ENCODE measurements at places on chromosomes 2 and 18. TPM values are rescaled to one million over a fixed set of nuclear protein-coding genes. Genes with fewer than 3 reads are reported as not detected.
A peak's percentile ranks its signal among the peaks of the same experiment; 100 is the strongest.

DNA sequence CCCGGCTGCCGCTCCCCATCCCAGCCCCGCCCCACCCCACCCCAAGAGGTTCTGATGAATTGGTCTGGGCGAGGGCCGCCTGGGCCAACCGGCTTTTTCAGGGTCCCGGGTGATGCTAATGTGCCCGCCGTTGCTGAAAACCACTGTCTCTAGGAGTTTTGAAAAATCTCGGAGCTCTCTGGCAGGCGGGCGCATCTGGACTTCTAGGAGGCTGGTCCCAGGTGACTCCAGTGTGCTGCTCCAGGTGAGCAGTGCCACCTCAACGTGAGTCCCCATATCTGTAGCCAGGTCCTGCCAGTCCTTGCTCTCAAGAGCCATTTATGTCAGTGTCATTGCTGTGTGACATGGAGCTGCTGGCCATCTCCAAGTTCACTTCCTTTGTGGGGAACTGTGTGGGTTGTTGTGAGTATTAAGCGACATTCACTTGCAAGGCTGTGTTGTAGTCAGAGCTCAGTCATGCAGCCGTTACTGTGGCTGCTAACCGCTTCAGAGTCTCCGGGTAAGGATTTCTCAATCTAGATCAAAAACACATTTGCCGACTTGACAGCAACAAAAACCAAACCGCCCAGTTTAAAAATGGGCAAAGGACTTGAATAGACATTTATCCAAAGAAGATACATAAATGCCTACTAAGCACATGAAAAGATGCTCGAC lies at the start of gene RFX8:
TSS of gene RFX8 (minus strand) at position 382 of the 654 bp plus-strand sequence. CDS start 8,264 bp downstream, outside the sequence.
- peak within 1 kb of the TSS; percentile 56 for H3K4me3 ChIP-seq
- no peaks in the 10 kb centered on the region for H3K36me3 ChIP-seq
- H3K27ac ChIP-seq = peak within 1 kb of the TSS; percentile 83
- no peaks in the 10 kb centered on the region for H3K27me3 ChIP-seq

GRCh38 chr2:158600155-158600802 lies 143.5 kb downstream of the PKP4 start:
- no peaks in the 10 kb centered on the region for H3K27me3 ChIP-seq
- no peak overlapping the region for H3K4me3 ChIP-seq
- peaks cover 2% of the 10 kb centered on the region for H3K36me3 ChIP-seq
- no peaks in the 10 kb centered on the region for H3K4me1 ChIP-seq

- no peaks in the 10 kb centered on the region for H3K4me1 ChIP-seq
- no peak for DNase-seq
- no peak overlapping the region for H3K4me3 ChIP-seq
Observed at GRCh38 chr18:63528863-63529492, 13.2 kb upstream of the SERPINB12 start.

- H3K4me3 ChIP-seq = no peak overlapping the region
- DNase-seq = peak; percentile 26
- no peaks in the 10 kb centered on the region for H3K36me3 ChIP-seq
- no peaks in the 10 kb centered on the region for H3K4me1 ChIP-seq
- no peaks in the 10 kb centered on the region for H3K27me3 ChIP-seq
Observed at GRCh38 chr18:61719671-61720070, 173.1 kb downstream of the RNF152 start.

DNA sequence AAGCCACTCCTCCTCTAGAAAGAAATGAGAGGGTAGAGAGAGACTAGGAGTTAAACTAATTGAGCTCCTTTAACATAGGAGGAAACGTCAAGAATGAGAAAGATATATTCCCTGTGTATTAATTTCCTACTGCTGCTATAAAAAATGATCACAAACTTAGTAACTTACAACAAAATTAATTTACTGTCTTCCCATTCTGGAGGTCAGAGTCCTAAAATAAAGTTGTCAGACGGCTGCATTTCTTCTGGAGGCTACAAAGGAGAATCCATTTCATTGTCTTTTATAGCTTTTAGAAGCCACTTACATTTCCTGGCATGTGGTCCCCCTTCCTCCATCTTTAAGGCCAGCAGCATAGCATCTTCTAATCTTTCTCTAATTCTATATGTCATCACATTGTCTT lies 26.9 kb downstream of the ICA1L start:
- H3K36me3 ChIP-seq = peaks cover 5% of the 10 kb centered on the region
- no peaks in the 10 kb centered on the region for H3K27me3 ChIP-seq

- no peak for DNase-seq
- H3K27ac ChIP-seq = no peak overlapping the region
- H3K4me1 ChIP-seq = no peaks in the 10 kb centered on the region
Observed at GRCh38 chr2:7566382-7566881, 649.2 kb downstream of the RNF144A start.

DNA sequence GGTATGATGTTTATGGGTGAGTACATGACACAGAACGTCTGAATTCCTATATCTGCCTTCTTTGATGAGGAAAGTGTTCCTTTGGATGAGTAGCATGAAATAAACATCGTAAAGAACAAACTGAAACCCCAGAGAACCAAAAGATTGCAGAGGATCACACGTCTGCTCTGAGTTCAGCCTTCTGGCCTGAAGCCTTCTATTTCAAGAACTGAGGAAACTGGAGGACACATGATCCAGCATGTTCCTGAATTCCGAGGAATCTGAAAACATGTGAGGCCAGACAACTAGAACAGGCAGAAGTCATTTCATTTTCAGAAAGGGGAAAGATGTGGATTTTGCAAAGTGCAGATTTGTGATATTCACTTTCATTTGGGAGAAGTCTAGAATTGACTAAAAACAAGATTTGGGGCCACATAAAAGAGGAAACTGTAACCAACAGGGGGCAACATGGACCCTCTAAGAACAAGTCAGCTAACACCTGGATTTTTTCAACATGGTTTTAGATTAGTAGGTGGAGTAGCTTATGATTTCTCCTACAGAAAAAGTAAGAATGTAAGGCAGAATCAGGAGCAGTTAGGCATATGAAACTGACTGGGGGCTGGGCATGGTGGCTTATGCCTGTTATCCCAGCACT lies 8.3 kb downstream of the SULT6B1 start:
- H3K4me3 ChIP-seq = no peak overlapping the region
- no peaks in the 10 kb centered on the region for H3K36me3 ChIP-seq
- H3K4me1 ChIP-seq = no peaks in the 10 kb centered on the region
- H3K27me3 ChIP-seq = no peaks in the 10 kb centered on the region
- peak; percentile 45 for DNase-seq
- no peak overlapping the region for H3K27ac ChIP-seq

GRCh38 chr2:111624411-111625156 lies 259.4 kb downstream of the ANAPC1 start:
- no peaks in the 10 kb centered on the region for H3K27me3 ChIP-seq
- H3K36me3 ChIP-seq = no peaks in the 10 kb centered on the region
- no peaks in the 10 kb centered on the region for H3K4me1 ChIP-seq
- H3K4me3 ChIP-seq = no peak overlapping the region
- no peak overlapping the region for H3K27ac ChIP-seq
- DNase-seq = no peak

- peak; percentile 78 for DNase-seq
- peak overlapping the region; percentile 45 for H3K27ac ChIP-seq
- H3K36me3 ChIP-seq = peaks cover 9% of the 10 kb centered on the region
- no peaks in the 10 kb centered on the region for H3K27me3 ChIP-seq
Observed at GRCh38 chr18:76476665-76477561, 18.1 kb downstream of the ZNF516 start.

Gene ASXL3
- total RNA-seq = 8.2 TPM

Gene GALNT3
- total RNA-seq = 0.49 TPM

Gene PLEK
- total RNA-seq = 4.4 TPM

Gene IDH1
- 37.2 TPM for total RNA-seq

Gene CD8A
- total RNA-seq = 0.09 TPM

Gene LBX2
- 0.66 TPM for total RNA-seq

Gene CNTNAP5
- total RNA-seq = 0.13 TPM

Gene CDH2
- 3.3 TPM for total RNA-seq

Gene ANKRD29
- 4.0 TPM for total RNA-seq

Gene CCDC178
- 0.58 TPM for total RNA-seq
